Activated T-cell treated with anti-CD3 and anti-CD28 coated beads for 1 hour (primary cell): ENCODE measurements at places on chromosomes 5 and 9.

DNA sequence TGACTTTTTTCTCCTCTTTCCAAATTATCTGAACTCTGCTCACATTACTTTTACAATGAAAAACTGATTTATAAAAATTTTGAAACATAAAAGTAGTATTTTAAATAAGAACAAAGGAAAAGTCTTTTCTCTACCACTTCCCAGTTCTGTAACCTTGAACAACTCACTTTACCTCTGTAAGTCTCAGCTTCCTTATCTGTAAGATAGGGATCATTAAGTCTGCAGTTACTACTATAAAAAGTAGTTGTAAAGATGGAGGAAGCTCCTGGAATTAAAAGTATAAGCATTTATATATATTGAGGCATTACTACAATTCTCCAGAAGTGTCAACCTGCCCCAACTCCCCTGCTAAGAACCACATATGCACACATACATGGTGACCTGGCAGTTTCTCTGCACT lies 88.0 kb downstream of the TTC39B start:
- DNase-seq, result no peak

GRCh38 chr5:65483546-65484346 lies 2.0 kb upstream of the ADAMTS6 start:
- no peak for DNase-seq

DNA sequence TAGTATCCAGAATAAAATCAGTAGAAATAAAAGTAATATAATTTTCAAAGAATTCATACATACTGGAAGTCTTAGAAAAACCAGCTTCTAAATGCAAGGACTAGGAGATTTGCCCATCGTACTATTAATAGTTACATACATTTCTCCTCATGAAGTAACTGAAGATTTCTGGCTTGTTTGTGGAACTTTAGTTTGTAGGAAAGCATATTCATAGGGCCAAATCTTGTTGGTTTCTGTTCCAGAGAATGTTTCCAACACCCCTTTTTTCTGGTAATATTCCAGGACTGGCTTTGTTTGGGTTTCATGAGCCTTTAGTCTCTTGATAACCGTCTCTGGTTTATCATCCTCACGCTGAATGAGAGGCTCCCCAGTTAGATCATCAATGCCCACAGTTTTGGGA lies 66.3 kb upstream of the TJP2 start:
- no peak for DNase-seq

GRCh38 chr9:109975574-109976295 lies 195.7 kb downstream of the PALM2AKAP2 start:
- no peak for DNase-seq

DNA sequence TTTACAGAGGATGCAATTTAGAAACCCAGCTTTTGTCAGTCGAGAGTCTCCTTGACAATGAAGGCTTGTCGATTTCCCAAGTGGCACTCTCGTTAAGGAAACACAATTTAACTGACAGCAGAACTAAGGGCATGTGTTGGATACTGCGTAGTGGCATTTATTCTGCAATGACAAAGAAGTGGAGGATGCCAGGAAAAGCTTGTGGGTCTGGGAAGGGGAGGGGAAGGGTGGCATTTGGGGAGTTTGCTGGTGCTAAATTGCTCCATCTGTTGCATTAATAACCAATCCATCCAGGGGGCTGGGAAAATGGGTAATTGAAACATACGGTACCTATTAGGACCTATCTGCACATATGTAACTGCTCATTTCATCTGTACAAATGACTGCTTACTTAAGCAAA lies 190.6 kb downstream of the NSG2 start:
- DNase-seq, result no peak

DNA sequence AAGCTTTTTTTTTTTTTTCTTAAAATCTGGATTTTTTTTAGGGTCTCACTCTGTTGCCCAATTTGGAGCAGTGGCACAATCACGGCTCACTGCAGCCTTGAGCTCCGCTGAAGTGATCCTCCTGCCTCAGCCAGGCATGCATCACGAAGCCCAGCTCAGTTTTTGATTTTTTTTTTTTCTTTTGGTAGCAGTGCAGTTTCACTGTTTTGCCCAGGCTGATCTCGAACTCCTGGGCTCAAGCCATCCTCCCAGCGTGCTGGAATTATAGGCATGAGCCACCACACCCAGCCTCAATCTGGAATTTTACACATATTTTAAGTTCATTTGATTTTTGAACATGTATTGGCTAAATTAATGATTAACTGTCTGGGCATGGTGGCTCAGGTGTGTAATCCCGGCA lies 36.3 kb downstream of the TRIO start:
- no peak for DNase-seq
